Activated T-helper 1 cell treated with anti-CD3 and anti-CD28 coated beads, Interleukin-2, amount 50 U/mL, for 16 hours (primary cell): ENCODE measurements at places on chromosomes 2 and 18.

DNA sequence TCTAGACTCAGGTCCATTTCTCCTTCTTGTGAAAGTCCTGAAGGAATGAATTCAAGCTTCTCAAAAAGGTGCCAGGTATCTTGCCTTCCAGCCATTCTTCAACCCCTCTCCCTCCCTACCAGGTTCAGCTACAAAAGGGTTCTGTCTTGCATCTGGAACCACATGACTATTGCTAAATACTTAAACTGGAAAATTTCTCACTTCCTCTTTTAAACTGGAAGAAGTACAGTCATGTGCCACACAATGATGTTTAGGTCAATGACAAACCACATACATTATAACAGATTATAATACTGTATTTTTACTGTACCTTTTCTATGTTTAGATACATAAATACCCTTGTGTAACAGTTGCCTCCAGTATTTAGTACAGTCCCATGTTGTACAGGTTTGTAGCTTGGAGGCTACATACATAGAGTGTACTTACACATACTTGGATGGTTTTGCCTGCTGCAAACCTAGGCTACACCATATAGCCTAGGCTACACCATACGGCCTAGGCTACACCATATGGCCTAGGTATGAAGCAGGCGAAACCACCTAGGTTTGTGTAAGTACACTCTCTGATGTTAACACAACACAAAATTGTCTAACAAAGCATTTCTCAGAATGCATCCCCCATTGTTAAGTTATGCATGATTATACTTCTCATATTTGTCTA is 142.0 kb upstream of the DNMT3A start:
- no peak for DNase-seq

GRCh38 chr18:54830866-54831265 is 2.6 kb downstream of the RAB27B start:
- no peak for DNase-seq

DNA sequence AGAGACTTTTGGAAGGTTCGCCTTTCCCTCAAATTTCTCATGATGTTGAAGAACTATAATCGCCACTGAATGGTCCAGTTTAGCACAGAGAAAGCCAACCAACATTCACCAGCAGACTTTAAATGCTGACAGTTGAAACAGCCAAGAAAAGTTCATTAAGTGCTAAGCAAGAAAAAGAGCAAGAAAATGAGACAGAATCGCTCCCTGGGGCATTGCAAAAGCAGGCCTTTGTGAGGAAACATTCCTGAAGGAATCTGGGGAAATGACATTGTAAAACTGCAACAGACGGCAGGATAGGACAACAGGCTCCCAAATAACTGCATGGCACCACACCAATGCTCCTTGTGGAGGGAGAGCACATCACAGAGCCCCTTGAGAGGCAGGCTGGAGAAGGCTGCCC is 269.3 kb upstream of the ID2 start:
- DNase-seq, result no peak

DNA sequence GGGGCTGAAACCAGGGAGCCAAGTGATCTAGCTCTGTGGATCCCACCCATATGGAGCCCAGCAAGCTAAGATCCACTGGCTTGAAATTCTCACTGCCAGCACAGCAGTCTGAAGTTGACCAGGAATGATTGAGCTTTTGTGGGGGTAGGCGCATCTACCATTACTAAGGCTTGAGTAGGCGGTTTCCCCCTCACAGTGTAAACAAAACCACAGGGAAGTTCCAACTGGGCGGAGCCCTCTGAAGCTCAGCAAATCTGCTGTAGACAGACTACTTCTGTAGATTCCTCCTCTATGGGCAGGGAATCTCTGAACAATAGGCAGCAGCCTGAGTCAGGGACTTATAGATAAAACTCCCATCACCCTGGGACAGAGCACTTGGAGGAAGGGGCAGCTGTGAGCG is 96.7 kb downstream of the CCDC148 start:
- no peak for DNase-seq

DNA sequence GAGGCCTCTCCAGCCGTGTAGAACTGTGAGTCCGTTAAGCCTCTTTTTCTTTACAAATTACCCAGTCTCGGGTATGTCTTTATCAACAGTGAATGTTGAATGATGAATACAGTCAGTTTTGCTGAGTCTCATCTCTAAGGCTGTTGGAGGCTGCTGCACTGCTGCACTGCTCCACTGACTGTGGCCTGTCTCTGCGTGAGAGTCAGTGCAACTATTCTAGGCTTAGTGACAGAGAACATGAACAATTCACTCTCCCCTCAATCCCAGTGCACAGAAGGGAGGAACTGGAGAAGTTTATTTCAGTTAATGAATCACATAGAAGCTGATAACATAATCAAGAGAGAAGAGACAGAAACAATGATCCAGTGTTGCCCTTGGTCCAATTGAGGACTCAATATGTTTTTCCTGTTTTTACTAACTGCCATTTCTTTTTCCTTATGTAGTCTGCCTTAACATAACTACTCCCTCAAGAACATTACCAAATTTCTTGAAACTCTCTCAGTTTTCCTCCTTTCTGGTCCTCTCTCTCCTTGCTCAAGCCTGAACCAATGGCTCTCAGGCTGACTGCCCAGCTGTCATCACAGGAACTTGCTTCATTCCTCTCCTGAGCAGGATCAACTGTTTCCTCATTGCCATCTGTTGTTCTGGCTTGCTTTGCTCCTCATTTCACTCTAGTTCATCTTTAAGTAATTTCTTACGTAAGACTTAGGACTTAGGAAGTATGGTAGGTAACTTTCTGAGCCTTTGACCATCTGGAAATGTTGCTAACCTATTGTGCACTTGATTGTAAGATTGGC is 483.2 kb downstream of the METTL4 start:
- DNase-seq, result no peak

GRCh38 chr2:226336283-226336682 is 463.3 kb downstream of the IRS1 start:
- DNase-seq, result no peak

DNA sequence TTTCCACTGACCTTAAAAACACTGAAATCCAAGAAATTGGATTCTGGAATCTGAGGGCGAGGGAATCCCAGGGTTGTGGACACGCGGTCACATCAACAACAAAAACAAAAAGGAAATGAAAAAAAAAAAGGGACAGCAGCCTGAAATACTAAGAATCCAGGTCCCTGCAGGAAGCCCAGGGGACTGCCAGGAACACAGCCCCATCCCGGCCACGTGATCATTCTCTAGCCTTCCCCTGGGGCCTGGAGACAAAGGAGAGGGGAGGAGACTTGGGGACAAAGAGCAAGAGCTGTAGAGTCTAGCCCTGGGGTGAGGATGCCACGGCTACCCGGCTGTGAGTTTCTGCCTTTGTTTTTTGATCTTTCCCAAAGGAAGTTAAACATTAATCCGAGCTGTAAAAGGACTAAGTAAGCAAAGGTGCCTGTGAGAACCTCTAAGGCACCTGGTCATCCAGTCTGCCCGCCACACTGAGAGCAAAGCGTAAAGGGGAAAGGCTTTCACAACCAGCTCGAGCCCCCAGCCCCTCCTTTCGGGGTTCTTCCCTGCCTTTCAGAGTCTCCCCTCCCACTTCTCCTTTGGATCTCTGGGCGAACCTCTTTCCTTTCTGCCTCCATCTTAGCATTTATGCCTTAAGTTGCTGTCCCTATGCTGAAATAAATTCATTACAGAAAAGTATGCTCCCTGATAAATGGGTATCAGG is 57.9 kb upstream of the MSH2 start:
- DNase-seq, result no peak

DNA sequence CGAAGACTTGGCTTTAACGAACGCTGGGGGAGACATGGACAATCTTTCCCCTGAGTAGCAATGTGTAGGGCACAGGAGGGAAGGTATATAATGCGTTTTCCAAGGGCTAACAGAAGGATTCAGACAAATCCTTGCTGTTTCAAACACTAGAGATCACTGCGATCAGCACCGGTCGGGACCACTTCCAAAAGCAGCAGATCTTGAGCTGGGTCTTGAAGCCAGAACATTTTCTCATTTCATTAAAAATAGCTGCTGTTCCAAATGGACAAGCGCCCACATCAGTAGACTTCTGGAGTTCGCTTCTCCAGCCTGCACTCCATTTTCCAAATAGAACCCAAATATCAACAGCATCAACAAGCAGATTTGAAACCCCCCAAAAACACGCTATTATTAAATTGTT is 65.1 kb upstream of the MAPRE2 start:
- DNase-seq, result no peak

DNA sequence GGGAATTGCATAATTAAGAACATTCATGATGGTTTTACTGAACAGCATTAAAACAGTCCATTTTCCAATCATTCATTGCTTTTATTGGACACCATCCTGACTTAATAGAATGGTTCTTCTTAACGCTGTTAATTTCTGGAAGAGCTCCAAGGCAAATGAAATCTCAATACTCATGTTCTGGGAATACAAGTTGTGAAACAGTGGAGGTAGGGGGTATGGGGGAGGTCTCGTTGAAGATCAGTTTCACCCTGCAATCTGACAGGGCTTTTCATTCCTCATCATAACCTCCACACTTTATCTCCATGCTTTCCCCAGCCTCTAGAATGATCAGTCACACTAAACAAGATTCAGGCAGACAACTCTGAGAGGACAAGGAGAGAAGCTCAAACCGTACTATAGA is 113.6 kb downstream of the ETAA1 start:
- DNase-seq, result no peak

DNA sequence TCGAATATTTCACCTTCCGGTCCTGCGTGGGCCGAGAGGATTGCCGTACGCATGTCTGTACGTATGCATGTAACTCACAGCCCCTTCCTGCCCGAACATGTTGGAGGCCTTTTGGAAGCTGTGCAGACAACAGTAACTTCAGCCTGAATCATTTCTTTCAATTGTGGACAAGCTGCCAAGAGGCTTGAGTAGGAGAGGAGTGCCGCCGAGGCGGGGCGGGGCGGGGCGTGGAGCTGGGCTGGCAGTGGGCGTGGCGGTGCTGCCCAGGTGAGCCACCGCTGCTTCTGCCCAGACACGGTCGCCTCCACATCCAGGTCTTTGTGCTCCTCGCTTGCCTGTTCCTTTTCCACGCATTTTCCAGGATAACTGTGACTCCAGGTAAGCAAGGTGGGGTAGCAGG is at the start of gene SERPINB5:
Gene SERPINB5 (plus strand): TSS at position 291 of the 400 bp plus-strand sequence. CDS start 7,471 bp downstream, outside the sequence.
- DNase-seq, result no peak
